NCI-H2029 (cell line): ENCODE measurements at places on chromosomes 7 and 10.

- peak; percentile 18 for DNase-seq
Observed at GRCh38 chr10:101012525-101013364, 13.1 kb downstream of the LZTS2 start.

DNA sequence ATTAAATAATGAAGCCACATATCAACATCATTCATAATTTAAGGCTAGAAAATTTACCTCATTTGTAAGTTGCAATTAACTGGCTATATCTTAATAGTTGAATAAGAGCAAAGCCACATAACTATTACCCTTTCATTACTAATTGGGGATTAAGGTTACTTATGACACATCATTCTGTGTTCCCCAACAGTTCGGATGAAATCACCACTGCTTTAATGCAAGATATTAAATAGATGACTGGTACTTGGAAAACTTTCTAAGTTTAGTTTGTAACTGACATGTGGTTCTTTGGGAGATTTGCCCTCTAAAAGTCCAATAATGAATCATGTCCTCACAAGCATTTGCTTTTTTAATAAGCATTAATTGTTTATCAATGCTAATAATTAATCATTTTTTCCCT lies 109.1 kb downstream of the MTERF1 start:
- DNase-seq = no peak

DNA sequence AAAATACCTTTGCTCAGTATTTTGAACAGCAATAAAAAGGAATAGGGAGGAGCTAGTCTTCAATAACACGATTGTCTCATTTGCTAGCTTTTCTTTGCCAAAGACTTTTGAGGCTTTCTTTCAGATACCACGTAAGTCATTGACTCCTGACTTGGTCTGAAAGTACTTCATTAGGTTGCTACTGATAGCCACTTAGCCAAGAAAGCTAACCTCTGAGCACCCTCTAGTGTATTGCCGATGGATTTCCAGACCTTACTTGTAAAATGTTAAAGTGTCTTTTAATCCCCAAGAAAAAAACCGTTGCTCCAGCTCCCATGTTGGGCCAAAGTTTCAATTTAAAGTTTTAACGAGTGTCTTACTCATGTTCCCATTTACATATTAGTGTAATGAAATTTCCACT lies 63.4 kb upstream of the STRIP2 start:
- DNase-seq = no peak

DNA sequence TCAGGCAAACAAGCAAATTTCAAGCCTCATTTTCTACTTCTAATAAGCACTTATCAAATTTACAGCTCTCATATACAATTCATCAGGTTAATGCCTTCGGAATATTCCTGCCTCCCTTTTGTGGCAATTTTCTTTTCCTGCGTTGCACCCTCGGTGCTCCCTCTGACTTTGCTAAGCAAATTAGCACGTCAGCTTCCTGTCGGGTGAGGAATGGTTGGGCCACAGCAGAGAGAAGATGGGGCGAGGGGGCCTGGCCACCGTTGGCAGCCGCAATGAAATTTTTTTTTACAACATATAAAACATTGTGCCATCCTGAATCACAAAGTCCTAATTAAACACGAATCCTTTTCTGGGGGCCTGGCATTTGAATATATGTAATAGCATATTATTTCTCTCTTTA lies 28.1 kb downstream of the ELFN1 start:
- no peak for DNase-seq

- DNase-seq = no peak
Observed at GRCh38 chr10:59517341-59517899, 155.1 kb upstream of the FAM13C start.

DNA sequence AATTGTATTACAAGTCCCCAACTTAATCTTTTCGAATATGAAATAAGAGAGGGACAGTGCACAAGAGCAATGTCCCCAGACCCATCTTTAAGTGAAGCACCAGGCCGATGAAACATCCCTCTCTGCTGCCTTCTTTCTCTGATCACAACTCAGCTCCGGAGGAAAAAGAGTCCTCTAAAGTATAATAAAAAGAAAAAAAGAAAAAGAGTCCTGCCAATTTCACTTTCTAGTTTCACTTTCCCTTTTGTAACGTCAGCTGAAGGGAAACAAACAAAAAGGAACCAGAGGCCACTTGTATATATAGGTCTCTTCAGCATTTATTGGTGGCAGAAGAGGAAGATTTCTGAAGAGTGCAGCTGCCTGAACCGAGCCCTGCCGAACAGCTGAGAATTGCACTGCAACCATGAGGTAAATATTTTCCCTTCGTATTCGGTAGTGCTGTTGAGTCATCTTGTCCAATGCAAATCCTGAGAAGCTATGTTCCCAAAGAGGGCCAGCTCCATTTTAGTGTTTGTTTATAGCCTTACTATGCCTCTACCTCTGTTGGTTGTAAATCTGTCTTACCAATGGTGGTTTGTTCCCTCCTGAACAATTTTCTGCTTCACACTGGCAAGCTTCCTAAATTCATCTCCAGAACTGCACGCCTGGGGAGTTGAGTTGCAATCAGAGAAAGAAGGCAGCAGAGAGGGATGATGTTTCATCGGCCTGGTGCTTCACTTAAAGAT lies at the start of gene IFIT2:
Gene IFIT2 (plus strand): TSS at position 326 of the 725 bp plus-strand sequence. CDS start 78 bp downstream, at position 404.
- peak; percentile 12 for DNase-seq

GRCh38 chr10:75959209-75959608 lies 527.8 kb downstream of the LRMDA start:
- DNase-seq = no peak

GRCh38 chr7:133044722-133045473 lies 37.0 kb downstream of the CHCHD3 start:
- no peak for DNase-seq

DNA sequence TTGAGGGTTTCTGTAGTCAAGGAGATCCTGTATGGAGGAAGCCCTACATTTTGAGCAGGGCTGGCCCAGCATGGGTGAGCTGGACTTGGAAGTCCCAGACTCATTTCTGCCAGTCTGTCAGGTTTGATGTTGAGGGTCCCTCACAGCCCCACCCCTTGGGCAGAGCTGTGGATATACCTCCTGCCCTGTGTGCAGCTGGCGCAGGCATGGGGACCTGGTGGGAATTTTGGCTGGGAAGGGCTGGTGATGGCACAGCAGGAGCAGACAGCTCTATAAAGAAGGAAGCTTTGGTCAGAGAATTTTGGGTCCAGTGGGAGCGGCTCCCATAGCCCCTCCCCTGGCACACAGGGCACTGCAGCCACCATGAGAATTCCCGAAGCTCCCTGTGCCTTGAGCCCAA lies 482.6 kb downstream of the RPS24 start:
- no peak for DNase-seq

GRCh38 chr7:123260428-123260960 lies 60.7 kb upstream of the SLC13A1 start:
- peak; percentile 76 for DNase-seq

DNA sequence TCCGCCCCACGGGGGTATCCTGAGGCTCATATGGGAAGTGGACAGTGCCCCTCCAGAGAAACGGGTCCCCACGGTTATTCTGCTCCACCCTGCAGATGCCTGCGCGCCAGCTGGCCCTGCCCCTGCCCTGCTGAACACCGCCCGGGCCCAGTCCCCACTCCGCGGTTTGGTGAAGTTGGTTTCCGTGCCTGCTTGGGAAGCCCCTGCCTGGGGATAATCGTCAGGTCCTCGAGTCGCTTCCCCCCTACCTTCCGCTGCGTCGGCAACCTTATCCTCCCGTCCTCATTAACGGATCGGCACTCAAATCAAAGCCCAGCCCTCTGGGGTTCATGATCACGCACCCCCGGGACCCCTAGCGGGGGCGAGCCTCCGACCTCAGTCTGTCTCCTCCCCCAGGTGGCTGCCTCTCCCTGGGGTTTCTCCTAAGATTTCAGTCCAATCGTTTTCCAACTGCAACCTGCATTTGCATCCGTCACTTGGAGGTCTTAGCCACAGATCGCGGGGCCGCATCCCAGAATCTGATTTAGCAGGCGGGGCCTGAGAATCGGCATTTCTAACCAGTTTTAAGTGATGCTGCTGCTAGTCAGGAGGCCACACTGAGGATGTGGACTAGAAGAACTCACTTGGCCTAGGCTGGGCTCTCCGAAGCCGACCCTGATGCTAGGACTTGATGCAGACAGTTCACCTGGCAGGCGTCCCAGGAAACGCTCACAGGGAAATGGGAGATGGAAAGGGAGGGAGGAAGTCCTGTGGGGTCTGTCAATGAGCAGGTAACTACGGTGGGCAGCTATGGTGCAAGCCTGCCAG lies 27.6 kb downstream of the WDR86 start:
- DNase-seq = peak; percentile 68

DNA sequence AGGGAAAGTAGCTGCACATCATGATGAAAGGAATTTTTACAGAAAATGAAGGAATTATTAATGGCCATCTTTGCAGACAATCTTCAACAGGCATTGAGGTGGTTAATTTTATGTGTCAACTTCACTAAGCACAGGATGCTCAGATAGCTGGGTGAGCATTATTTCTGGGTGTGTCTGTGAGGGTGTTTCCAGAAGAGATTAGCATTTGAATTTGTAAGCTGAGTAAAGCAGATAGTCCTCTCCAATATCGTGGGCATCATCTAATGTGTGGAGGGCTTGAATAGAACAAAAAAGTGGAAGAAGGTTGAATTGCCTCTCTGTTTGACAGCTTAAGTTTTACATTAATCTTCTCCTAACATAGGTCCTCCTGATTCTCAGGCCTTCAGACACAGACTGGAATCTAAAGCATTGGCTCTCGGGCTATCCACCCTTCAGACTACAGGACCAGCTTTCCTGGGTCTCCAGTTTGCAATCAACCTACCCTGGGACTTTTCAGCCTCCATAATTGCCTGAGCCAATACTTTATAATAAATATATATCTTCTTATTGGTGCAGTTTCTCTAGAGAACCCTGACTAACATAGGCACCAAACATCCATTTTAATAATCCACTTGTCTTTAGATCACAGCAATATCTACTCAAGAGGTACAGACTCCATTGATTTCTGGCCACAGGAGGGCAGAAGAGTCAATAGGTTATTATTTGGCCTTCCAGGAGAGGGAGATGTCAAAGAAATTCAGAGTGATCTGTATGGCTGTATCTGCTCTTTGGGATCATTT lies 10.5 kb upstream of the CRPPA start:
- DNase-seq = no peak

DNA sequence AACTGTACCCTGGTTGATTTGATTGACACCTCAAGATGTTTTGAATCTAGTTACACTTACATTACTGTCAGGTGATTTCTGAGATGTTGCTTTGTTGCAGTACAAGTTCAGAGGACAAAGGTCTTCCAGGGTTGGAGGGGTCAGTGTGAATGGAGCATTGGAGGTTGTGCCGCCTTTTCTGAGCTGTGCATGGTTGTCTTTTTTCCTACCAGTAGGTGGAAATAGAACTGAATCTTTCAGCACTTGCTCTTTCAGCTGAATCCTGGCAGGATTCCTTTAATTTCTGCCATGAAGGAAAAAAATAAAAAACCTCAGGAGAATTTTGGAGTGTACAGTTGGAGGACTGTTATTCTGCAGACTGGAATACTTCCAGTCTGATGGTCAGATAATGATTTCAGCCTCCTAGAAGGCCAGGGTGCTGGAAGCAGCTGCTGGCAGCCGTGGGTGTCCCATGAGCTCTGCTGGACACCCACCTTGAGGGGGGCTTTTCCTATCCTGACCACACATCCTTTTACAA lies 82.7 kb downstream of the PLCE1 start:
- DNase-seq = no peak

GRCh38 chr10:70874061-70874460 lies 14.3 kb downstream of the PCBD1 start:
- DNase-seq = no peak

- DNase-seq = no peak
Observed at GRCh38 chr10:66698069-66698468, 227.8 kb upstream of the LRRTM3 start.

DNA sequence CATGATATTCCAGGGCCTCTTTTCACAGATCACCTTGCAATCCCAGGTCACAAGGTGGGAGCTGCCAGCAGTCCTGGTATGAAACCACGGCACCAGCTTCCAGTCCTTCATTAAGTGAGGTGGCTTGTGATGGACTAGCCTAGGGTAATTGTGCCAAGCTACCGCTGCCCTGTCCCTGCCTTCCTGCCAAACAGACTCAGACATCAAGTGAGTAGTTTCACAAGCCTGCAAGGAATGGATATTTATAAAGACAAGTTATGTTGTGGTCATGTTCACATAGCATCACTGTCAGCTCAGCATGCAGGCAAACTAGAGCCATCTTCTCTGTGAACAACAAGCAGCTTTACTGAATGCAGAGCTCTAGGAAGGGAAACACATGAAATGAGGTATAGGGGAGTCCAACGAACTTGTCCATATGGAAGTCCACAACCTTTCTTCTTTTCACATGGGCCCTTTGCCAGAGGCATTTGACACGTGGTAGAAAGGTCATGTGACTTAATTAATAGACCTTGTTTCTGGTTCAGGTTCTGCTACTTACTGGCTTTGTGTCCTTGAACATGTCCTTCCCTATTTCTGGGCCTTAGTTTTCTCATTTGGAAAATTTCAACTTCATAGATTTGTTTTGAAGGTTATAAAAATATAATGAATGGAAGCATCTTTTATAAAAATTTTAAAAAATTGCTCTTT lies 1061.2 kb downstream of the KCNMA1 start:
- DNase-seq = no peak

GRCh38 chr7:116271161-116271913 lies 61.0 kb downstream of the TES start:
- no peak for DNase-seq
